ENCODE measurements at places on chromosomes 11 and 22. TPM values are rescaled to one million over a fixed set of nuclear protein-coding genes. Genes with fewer than 3 reads are reported as not detected.
A peak's percentile ranks its signal among the peaks of the same experiment; 100 is the strongest.

GRCh38 chr11:67616431-67617242, 9.9 kb downstream of the NDUFV1 start:
- DNase-seq = no peak

- peak; percentile 57 for DNase-seq
Measured at GRCh38 chr22:39129746-39130145, 22.7 kb downstream of the CBX7 start.

- peak; percentile 92 for DNase-seq
Measured at GRCh38 chr11:68890490-68891231, 13.0 kb downstream of the MRPL21 start.

The GGT5 gene
- 26.5 TPM for total RNA-seq

The PHLDA2 gene
- total RNA-seq = 1.7 TPM

GRCh38 chr22:40583053-40583741, 53.3 kb downstream of the MRTFA start:
- no peak for DNase-seq

The MMP27 gene
- not detected for total RNA-seq

The KCTD14 gene
- 4.5 TPM for total RNA-seq

The CRYAB gene
- 299 TPM for total RNA-seq

DNA sequence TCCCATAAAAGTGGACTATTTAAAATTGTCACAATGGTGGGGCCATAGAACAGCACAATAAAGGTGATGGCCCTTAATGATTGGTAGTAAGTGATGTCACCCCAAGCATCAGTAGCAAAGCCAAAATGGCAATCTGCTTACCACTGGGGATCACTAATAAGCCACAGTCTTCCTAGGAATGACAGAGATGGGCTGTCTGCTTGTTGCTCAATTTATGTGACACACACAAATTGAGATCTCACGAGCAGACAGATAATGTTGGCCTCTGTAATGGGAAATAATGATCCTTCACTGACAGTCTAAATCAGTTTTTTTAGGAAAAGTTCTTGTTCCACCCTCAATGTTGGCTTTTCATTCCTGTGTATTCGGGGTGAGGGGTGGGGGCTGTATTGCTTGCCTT, 515.1 kb downstream of the BRD1 start:
- no peak for DNase-seq

DNA sequence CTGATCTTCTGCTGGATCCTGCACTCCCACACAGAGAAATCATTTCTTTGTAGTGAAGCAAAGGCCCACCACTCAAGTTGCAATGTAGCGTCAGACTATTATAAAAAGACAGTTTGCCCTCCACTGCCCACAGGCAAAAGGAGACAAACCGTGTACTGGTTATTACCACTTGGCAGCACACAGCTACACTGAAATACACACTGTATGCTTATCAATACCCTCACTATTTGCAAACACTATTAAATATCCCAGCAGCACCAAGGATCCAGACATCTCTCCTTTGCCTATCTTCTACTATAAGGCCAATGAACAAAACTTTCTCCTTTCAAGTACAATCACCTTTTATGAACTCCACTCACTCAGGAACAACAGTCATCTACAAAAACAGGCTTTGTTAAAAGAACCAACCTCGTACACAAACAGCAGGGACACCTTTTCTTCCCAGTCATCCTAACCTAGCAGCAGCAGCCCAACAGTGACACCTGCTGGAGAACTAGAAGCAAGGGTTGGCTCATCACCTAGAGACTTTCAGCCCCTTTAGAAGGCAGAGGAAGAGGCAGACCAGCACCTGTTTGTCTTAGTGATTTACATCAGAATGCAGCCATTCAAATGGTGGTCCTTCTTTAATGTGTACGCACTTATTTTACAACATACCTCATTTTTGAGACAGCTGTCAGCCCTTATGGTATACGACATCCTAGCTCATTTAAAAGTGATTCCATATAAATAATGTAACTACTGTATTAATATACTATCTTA, 56.1 kb downstream of the AMBRA1 start:
- peak; percentile 75 for DNase-seq

- no peak for DNase-seq
Measured at GRCh38 chr11:64609436-64610047, 18.5 kb downstream of the SLC22A12 start.

DNA sequence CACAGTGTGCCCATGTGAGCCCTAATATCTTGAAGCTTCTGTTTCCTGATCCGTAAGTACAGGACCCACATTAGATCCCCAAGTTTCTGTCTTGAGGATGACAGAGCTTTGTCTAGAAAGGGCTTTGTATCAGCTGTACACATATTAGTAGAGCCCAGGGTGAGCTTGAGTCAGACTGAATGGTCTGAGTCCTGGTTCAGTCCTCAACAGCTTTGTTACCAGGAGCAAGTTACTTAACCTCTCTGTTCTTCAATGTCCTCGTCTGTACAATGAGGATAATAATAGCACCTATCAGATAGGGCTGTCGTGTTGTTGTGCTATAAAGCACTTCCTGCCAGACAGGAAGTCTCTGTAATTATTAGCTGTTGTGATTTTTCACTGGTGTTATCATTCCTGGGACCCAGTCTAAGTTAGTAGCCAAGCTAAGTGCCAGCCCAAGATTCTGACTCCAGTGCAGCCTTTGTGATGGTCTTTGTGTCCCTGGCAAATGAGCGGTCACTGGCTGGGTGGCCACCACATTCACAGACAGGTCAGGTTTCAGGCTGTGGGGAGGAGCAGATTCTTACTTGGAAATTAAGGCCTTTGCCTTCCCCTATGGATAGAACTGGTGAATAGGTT, 6.8 kb downstream of the TOM1 start:
- DNase-seq = no peak

DNA sequence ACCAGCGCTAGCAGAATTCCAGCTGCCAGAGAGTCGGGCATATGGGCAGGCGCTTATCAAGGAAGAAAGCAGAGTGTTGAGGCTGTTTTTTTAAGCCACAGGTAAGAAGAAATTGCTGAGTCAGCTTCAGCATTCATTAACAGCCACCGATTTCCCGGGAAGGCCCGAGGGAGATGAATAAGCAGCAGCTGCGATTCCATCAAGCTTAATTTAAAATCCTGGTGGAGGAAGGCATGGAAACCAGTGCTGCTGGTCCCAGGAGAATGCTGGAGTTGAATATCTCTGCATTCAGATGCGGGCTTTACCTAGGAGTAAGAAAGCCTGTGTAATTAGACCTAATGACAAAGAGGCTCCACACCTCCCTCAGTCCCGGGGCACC, 168.8 kb downstream of the BRD1 start:
- no peak for DNase-seq

The SMC1B gene
- total RNA-seq = not detected

DNA sequence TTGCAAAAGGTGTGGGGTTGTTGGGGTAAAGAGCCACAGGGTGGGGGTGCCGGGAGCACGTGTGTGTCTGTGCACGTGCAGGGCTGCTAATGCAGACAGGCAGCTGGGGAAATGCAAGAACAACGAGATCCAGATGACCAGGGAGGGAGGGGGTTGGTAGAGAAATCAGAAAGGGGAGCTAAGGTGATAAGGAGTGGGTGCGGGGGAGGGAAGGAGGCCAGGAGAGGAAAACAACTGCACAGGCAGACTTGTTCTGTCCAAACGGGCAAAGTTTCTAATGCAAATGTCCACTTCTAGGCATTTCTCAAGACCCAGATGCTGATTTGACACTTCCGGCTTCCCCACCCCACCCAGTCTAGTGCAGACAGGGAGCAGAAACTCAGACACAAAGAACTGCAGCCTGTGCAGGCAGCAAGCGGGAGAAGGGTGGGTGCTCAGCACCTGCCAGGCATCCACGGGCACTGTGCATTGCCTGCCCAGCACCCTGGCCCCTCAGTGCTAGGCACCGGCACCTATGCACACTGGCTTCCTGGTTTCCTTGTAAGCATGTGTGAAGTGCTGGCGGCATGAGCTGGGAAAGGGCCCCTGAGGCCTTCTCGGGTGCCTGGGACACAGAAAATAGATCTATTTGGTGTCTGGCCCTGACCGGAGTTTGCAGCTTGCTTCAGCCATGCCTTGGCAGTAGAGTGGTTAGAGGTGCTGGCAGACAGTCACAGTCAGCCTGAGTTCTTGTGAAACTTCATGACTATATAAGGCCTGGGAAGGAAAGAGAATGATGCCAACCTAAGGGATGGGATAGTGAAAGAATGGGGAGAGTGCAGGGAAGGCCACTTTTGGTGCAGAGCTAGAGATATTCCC, 220.1 kb upstream of the SORL1-AS1 start:
- DNase-seq = peak; percentile 85

GRCh38 chr11:4496557-4497248, 14.3 kb downstream of the OR52K1 start:
- DNase-seq = no peak

The OR2AT4 gene
- total RNA-seq = not detected

DNA sequence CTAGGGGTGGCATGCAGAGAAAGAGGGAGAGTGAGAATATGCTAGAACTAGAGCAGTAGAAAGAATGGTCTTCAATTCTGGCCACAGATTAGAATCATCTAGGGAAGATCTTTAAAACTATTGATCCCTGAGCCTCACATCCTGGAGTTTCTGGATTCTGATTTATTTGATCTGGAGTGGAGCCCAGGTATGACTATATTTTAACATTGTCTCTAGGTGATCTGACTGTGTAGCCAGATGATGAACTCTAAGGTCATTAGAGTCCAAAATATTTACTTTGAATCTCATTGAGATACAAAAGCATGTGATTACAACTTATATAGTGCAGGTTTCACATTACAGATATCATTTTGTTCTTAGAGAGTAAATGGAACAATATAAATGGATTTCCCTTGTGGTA, 79.7 kb downstream of the FDX1 start:
- no peak for DNase-seq

DNA sequence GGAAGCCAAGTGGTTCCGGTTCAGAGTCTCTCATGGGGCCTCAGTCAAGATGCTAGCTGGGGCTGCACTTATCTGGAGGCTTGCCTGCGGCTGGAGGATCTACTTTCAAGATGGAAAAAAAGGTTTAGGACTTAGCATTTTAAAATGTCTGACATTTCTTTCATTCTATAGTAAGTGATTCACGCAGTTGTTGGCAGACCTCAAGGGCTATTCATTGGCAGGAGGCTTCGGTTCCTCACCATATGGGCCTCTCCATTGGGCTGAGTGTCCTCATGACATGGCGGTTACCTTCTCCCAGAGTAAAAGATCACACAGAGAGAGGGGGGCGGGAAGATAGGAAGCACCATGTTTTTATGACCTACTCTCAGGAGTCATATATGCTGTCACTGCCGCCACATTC, 298.0 kb upstream of the PLET1 start:
- no peak for DNase-seq

The OPCML gene
- total RNA-seq = not detected

GRCh38 chr22:43004362-43005035, 10.4 kb downstream of the PACSIN2 start:
- DNase-seq = no peak

The MOGAT2 gene
- total RNA-seq = not detected

GRCh38 chr11:126290887-126291286, 8.0 kb downstream of the TIRAP start:
- DNase-seq = no peak

The APOBEC3H gene
- not detected for total RNA-seq

DNA sequence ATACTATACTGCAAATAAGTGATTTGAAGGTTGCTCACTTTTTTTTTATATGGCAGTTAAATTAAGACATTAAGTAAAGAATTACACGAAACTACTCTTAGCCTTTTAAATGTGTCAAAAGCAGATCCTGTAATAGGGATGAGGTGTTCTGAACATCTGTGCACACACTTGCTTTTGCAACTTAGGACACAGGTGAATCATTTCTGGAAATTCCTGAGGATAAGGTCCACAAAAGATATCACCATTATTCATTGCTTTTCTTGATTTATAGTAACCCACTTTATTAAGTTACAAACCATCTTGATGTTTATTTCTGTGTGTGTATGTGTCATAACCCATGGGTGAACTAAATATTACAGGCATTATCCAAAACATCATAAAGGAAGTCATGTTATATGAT, 55.9 kb downstream of the SLC5A12 start:
- no peak for DNase-seq

GRCh38 chr11:65524741-65525545, at the start of gene SCYL1:
Gene SCYL1 (plus strand): TSS chr11:65525083. CDS start chr11:65525154, 71 bp downstream.
- peak; percentile 93 for DNase-seq

- no peak for DNase-seq
Measured at GRCh38 chr22:42926104-42926503, 69.0 kb upstream of the ARFGAP3 start.

Measured in sigmoid colon (tissue), 7 donors.